ENCODE measurements at places on chromosomes 4 and X.
A peak's percentile ranks its signal among the peaks of the same experiment; 100 is the strongest.

- no peak for DNase-seq
Measured at GRCh38 chr4:11470438-11471045, 41.8 kb upstream of the HS3ST1 start.

DNA sequence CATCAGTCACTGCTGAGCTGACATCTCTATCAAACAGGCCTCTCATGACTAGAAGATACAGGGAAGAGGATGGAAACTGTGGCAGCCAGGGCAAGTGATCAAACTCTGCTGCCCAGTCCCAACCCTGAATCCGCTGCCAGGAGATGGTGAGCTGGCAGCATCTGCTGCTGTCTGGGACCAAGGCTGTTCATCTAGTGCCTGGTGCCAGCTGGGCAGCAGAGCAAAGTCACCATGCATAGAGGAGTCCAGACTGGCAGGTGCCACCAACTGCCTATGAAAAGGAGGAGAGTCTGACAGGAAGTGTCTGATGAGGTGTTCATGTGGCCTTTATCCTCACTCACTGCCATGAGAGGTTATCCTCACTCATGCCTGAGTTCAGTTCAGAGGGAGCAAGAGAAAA, 518.9 kb downstream of the MID1IP1 start:
- no peak for DNase-seq

DNA sequence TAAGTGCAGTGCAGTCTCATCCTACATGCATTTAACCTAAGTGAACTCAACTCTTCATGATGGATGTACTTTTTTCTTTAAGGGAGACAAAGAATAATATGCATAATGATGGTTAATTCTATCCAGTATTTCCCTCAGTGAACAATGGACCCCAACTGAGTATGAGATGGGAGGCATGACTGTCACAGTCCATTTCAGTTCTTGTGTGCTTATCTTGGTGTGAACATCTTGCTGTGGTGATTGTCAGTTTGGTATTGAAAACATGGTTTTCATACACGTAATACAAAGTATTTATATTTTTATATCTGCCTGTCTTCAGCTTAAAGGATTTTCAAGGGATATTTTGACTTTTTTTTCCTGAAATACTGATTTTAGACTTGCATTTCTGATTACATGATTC, 72.0 kb upstream of the NDUFC1 start:
- no peak for DNase-seq

- DNase-seq: no peak
Measured at GRCh38 chr4:146132445-146132844, 43.1 kb upstream of the LSM6 start.

- DNase-seq: no peak
Measured at GRCh38 chr4:105192474-105192873, 45.8 kb downstream of the TET2 start.

- no peak for DNase-seq
Measured at GRCh38 chr4:55682295-55682694, 46.2 kb upstream of the NMU start.

GRCh38 chrX:46333550-46333949, 211.7 kb downstream of the ZNF674 start:
- no peak for DNase-seq

- DNase-seq: no peak
Measured at GRCh38 chrX:46704767-46705386, 54.0 kb downstream of the SLC9A7 start.

DNA sequence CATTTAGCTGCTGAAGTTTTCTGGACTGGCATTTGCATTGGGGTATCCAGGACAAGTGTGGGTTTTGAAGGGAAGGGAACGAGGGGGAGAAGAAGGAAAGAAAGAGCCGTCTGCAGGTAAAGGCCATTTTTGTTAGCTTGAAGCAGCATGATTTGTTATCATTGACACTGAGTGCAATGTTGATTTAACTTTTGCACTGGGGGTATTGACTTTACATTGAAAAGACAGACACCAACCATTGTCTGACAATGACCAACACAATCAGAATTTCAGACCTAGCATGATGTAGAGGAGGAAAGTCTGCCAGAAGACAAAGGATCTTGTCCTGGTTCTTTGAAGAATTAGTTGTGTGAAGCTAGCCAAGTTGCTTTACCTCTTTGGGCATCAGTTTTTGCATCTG, 39.6 kb upstream of the IGFBP7 start:
- no peak for DNase-seq

GRCh38 chr4:3108211-3108610, 33.7 kb downstream of the HTT start:
- DNase-seq: no peak

DNA sequence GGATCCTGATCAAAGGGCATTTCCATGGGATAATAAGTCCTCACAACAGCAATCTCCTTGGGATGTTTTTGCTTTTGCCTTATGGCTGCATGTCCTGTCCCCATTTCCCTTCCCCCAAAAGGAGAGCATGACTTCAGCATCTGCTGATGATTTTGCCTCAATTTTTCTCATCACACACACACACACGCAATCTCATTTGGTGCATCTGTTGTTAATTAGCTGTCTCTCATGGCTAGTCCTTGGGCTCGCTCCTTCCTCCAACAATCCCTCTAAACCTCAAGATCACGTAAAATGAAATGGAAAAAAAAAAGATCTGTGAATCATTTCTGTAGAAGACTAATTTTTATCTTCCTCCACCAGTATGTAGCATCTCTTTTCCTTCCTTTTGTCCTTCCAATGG, 153.6 kb downstream of the RBMX2 start:
- DNase-seq: peak; percentile 53

DNA sequence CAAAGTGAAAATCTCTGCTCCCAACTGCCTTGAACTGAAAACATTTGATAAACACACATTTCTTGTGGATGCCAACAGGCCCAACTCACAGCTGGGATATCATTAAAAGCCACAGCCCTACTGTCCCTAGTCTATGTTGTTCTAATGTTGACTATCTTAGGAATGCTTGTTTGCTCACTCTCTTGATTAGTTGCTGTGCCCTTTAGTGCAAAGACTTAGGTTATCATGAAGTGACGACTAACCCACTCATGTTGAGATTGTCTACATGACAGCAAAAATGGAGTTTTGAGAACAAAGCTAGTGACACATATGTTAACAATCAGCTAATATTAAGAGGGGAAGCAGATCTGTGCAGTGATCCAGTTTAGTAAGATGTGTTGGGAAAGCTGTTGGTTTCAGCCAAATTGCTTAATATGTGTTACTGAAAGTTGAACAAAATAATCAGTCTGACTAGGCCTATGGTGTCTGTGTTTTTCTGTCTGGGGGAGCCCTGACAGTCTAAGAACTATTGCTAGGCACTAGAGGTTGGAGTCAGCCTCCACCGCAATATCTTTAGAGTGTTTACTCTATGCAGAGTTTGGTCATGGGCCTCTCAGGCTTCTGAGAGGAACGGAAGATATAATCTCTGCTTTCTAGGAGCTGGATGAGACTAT, 125.5 kb downstream of the ATG4A start:
- no peak for DNase-seq

- DNase-seq: no peak
Measured at GRCh38 chr4:74661427-74662201, 132.7 kb downstream of the BTC start.

DNA sequence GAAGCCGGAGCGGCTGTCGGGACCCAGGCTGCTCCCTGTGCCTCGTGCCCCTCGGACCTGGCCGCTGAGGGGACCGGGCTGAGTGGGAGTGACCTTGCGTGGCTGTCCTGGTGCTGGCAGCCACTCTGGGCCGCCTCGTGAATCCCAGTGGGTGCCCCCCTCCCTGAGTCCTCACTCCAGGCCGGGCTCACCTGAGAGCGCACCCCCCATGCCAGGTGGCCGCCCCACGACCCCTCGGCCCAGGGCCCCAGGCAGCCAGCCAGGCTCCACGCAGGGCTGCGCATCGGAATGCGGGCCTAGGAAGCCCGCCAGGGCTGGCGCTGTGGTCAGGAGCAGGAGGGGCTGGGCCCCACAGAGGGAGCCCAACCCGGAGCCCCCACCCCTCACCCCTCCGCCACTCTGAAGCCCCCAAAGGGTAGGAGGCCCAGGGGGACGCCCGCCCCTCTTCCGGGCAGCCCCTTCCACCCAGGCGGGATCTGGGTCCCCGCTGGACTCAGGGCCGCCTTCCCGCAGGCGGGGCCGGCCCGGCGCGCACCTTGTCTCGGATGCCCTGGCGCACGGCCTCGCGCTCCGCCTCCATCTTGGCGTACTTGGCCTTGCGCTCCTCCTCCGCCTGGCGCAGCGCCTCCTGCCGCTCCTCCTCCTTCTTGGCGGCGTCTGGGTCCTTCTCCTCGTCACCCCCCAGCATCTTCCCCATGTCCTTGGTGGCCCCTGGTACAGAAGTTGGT, 33.9 kb downstream of the CPLX1 start:
- DNase-seq: no peak

DNA sequence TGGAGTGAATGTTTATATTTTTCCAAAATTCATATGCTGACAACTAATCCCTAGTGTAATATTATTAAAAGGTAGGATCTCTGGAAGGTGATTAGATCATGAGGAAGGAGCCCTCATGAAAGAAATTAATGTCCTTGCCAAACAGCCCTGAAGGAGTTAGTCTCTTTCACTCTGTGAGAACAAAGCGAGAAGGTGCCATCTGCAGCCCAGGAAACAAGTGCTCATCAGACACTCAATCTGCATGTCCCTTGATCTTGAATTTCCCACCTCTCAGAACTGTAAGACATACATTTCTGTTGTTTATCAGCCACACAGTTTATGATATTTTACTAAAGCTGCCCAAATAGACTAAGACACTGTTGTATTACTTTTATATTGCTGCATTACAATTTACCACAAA, 1283.4 kb downstream of the PCDH7 start:
- DNase-seq: no peak

DNA sequence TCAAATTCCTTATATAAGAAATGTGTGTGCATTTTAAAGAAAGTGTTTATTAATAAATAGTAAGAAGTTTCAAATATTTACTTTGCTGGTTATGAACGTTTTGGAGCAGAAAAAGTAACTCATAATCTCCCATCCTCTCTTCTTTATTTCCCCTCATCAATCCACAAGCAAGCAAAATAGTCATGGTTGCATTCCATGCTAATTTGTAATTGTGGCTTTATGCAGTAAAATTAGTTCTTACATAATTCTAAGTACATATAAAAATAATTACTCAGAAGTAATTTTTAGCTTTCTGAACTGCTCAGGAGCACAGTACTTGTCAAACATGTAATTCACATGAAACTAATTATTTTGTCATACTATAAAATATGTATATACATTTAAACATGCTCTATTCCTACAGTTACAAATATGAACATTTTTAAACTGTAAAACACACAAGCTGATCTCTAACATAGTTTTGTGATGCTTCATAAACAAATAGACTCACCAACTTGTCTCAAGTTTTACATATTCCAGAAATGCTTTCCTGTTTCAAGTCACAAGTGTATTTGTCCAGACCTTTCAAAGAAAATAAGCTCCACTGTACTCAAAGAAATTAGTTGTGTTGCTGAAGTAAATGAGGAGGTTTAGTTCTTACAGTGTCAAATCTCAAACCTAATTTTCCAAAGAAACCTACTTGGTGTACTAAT, 218.9 kb downstream of the PABPC4L start:
- DNase-seq: peak; percentile 31

GRCh38 chr4:3421470-3421869, 20.3 kb upstream of the HGFAC start:
- DNase-seq: no peak

- DNase-seq: no peak
Measured at GRCh38 chr4:142812091-142812490, 34.0 kb downstream of the INPP4B start.

- no peak for DNase-seq
Measured at GRCh38 chr4:181301735-181302710, 941.2 kb upstream of the TENM3 start.

GRCh38 chr4:86058621-86059020, 301.2 kb downstream of the MAPK10 start:
- DNase-seq: no peak

- DNase-seq: no peak
Measured at GRCh38 chrX:120697053-120697452, 67.2 kb upstream of the C1GALT1C1 start.

GRCh38 chr4:4995908-4996265, 23.4 kb downstream of the CYTL1 start:
- DNase-seq: no peak

DNA sequence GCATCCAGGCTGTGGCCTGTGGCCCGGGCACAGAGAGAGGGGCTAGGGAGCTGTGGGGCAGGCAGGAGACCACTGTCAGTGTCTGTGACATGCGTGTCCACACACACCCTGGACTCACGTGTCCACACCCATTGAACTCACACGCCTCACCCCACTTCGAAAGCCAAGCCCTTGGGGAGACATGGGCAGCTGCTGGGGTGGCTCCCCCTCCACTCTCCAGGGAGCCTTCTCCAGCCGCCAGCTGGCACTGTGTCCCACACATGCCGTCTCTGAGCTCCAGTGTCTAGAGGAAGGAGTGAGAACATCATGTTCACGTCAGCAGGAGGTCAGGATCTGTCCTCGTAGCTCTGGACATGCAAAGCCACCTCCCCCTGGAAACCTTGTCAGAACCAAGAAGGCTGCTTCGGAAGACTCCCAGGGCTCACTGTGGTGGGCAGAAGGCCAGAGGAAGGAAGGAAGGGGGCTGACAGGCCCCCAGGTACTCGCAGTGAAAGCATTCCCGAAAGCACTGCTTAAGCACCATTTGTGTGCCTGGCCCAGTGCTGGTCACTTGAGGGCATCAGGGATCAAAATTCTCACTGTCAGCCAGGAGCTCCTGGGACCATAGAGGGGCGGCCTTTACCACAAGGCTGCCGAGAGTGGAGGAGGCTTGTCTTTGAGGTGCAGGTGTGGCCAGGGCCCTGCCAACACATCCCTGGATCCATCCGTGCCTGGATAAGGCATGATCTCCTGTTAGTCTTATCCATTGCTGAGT, 61.4 kb downstream of the HTRA3 start:
- no peak for DNase-seq

- DNase-seq: no peak
Measured at GRCh38 chrX:5402461-5402860, 826.2 kb downstream of the NLGN4X start.

DNA sequence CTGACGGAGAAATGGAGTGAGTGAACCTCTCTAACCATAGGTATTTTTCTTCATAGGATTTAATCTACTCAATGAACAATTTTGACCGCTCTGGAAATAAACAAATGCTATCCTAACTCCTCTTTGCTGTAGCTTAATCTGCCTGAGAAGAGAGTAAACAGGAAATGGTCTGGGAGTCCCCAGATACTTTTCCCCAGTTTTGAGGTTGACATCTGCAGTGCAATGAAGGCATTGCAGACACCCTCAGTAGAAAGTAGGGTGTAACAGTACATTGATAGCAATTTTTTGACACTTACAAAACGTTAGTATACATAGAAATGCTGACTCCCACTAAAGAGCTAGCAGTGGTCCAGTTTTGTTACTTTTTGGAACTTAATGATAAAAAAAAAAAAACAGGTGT, 495.9 kb upstream of the FAM241A start:
- no peak for DNase-seq

DNA sequence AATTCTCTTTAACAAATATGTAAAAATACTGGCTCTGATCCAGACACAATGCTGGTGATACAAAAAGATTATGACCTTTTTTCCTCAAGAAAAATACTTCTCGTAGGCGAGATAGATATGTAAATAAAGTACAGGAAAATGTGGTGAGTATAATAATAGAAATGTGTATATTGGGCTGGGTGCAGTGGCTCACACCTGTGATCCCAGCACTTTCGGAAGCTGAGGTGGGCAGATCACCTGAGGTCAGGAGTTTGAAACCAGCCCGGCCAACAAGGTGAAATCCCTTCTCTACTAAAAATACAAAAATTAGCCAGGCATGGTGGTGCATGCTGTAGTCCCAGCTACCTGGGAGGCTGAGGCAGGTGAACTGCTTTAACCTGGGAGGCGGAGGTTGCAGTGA, 55.0 kb downstream of the MRPL1 start:
- no peak for DNase-seq

Data from GM04503 (cell line).